Upper lobe of left lung (tissue), 6 donors: ENCODE measurements at places on chromosomes 11 and 22. TPM values are rescaled to one million over a fixed set of nuclear protein-coding genes. Genes with fewer than 3 reads are reported as not detected.
A peak's percentile ranks its signal among the peaks of the same experiment; 100 is the strongest.

DNA sequence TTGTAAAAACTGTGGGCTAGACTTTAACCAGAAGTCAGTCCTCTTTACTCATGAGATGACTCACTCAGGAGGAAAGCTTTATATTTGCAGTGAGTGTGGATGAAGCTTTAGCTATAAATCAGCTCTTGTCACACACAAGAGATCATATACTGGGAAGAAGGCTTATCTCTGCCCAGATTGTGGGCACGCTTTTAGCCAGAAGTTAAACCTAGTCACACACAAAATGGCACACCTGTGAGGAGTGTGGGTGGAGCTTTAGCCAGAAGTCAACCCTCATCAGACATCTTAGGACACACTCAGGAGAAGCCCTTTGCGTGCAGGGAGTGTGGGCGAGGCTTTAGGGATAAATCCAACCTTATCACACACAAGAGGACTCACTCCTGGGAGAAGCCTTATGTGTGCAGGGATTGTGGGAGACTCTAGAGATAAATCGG lies 706.9 kb upstream of the LUZP2 start:
- DNase-seq, result no peak

DNA sequence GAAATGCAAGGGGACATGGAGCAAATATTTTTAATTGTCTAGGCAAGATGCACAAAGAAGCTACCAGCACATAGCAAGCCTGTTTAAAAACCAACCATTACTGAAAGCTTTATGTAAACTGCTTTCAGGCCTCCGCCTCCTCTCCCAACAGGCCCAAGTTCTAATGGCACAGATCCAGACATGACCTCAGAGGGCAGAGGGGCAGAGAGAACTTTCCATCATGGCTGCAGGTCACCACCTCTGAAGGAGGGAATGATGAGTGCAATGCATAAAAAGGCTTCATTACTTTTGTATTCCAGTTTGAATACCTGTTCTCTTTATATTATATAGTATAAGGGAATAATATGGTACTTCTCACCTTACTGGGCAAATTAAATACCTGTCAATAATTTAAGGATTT lies 15.2 kb downstream of the DDX17 start:
- no peak for DNase-seq

GRCh38 chr11:74524501-74524900 lies 31.0 kb upstream of the LIPT2 start:
- no peak for DNase-seq

DNA sequence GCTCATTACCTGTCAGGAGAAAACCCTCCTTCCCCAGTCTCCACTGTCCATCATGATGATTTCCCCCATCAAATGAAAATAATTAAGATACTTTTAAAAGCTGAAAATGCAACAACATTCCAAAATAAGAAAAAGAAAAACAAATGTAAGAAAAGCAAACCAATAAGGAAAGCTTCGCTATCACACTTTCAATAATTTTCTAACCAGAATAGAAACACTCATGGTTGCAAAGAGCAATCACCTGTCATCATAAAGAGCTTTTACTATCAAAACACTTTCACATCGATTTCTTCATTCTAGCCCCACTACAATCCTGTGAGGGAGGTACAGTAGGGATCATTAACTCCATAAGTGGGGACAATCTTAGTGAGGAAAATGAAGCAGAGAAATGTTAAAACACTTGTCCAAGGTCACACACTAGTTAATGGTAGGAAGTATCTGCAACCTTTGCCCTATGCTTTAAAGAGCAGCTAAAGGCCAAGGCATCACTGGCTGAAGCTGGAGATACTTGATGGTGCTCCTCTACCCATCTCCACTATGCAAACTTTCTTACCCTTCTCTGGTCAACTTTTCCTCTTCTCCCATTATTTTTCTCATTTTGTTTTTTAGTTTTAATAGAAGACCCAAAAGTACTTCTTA lies 2.6 kb downstream of the RBM4B start:
- no peak for DNase-seq

DNA sequence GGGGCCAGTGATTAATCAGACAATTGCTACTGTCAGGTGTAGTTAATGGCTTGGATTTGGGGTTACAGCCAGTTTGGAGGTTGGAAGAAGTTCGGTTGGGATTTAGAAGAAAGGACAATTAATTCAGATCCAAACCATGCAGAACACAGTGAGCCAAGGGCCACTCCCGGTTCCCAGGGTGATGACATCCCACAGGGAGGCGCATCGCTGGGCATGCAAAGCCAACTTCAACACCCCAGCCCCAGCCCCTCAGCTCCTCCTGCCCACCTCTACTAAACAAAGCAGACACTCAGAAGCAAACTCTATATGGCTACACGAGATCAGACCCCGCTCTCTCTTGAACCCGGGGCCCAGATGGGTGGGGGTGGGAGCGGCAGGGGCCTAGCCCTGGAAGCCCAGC lies 10.2 kb downstream of the MB start:
- no peak for DNase-seq

DNA sequence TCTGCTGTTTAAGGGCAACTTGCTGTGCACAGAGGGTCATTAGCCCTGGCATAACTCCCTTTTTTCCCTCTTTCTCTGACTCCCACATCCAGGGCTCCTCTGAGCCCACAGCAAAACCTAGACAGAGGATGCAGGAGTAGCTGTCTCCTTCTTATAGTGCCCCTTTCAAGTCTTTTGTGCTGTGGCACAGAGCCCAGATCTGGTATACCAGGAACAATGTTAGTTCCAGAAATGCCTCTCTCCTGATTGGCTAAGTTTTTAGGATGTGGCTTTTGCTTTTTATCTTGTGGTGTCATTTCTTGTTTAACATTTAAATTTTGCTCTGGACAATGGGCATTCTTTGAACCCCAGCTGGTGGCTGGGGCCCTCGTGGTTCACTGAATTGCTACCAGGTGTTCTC lies 25.6 kb upstream of the RRM1 start:
- no peak for DNase-seq

SPA17 gene
- 5.4 TPM for total RNA-seq

DNA sequence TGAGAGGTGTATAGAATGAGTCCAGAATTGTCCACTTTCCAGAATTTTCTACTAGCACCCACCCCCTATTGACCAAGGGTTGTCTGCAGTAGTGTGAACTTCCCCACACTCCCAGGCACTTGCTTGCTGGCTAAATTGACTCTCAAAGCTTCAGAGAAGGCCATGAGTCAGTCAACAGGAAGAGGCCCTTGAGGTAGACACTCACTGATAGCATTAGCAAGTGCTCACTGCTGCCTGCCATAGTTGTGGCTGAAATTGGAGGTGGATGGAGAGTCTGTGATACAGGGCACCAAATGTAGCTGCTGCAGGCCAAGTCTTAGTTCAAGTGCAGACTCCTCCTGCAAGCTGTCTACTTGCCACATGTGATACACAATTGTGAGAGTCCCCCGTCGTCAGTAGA lies 156.8 kb downstream of the SPON1 start:
- DNase-seq, result peak; percentile 37

DNA sequence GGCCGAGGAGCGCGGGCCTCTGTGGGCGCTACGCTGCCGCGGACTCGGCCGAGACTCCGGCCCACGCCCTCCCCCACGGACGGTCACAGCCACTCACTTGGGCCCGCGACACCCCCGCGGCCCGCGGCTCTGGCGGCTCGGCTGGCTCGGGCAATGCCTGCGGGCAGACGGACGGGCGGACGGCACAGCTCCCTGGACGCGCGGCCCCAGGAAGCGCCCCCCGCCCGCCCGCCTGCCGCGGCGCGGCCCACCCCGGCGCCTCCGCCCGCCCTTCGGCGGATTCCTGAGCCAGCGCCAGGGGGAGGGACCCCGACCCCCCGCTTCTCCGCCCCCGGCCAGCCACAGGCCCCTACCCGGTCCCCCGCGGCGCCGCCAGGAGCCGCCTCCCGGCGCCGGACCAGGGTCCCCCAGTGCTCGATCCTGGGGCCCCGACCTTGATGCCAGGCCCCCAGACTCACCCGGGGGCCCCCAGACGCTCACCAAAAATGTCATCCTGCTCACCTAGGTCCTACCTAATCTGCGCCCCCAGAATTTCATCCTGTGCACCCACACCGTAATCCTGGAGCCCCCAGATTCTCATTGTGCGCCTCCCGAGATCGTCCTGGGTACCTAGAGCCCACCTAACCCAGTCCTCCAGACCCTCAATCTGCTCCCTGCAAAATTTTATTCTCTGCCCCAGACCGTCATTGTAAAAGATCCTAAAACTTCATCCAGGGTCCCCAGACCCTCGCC lies at the start of gene EFEMP2:
Gene EFEMP2 (minus strand): TSS at position 215 of the 732 bp plus-strand sequence. CDS start 446 bp downstream, outside the sequence.
- DNase-seq, result peak; percentile 91

- no peak for DNase-seq
These were observed 14.8 kb downstream of the EXT2 start for GRCh38 chr11:44110231-44110679.

DNA sequence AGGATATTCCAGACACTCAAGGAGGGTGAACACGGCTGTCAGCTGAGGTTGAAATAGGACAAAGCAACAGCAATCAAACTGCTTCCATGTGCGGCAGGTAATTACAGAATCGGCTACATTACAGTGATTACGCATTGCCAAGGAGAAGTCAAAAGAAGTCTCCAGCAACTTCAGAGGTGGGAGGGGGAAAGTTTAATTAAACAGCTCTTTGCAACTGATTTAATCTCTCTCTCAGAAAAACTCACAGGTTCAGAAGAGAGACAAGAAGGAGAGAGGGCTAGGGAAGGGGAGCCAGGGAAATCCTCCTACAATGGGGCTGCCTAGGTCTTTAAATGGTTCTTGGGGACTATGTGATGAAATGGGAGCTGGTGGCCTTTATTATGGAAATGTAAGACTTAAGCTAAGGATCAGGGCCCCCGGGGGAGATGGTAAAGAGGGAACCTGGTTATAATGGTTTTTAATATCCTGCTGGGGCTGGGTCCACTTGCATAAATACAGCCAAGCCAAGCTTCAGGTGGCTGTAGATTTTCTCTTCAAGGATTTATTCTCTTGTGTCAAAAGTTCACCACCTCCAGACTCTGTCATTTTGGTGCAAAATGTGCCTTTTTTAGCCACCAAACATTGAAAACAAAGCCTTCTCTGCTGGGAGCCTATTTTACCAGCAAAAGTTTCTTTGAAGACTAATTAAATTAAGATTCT lies 354.7 kb upstream of the NARS2 start:
- DNase-seq, result no peak

DNA sequence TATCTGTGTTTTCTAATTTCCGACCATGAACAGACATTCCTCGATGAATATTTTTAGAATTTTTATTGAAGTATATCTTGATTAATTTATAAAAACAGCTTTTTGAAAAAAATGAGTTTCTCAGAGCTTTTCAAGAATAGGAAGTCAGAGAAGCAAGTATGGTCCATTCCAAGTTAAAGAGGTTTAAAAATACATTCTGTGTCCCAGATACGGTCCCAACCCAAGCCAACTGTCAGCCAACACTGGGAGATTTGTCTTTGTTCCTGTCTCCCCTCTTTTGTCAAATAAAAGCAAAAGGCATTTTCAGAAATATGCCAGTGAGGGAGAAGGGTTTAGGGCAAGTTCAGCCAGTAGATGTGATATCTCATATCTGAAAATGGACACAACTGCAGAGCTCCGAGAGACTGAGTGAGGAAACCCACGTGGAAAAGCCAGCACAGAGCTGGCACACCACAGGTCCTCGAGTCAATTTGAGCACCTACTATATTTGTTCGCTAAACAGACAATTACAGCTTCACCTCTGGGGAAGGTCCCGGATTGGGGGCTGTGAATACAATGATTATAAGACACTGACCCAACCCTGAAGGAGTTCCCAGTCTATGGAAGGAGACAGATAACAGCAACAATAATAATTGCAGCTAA lies 59.8 kb downstream of the C11orf91 start:
- DNase-seq, result no peak

GRCh38 chr11:64753019-64753379 lies 6.8 kb downstream of the PYGM start:
- no peak for DNase-seq

MMP8 gene
- 2.7 TPM for total RNA-seq

DAGLA gene
- total RNA-seq, result 11.0 TPM

DNA sequence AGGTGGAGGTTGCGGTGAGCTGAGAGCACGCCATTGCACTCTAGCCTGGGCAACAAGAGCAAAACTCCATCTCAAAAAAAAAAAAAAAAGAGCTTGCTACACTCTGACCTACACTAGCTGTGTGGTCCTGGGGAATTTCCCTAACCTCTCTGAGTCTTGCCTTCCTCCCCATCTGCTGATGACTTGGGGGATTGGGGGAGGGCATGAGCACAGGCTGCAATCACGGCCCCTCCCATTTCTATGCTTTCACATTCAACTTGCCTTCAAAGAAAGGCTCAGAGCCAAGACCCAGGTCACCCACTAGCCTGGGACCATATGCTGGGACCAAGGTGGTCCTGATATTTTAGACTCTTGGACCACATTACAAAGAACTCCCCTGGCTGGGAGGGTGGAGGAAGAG lies 39.8 kb upstream of the TEF start:
- DNase-seq, result no peak

DNA sequence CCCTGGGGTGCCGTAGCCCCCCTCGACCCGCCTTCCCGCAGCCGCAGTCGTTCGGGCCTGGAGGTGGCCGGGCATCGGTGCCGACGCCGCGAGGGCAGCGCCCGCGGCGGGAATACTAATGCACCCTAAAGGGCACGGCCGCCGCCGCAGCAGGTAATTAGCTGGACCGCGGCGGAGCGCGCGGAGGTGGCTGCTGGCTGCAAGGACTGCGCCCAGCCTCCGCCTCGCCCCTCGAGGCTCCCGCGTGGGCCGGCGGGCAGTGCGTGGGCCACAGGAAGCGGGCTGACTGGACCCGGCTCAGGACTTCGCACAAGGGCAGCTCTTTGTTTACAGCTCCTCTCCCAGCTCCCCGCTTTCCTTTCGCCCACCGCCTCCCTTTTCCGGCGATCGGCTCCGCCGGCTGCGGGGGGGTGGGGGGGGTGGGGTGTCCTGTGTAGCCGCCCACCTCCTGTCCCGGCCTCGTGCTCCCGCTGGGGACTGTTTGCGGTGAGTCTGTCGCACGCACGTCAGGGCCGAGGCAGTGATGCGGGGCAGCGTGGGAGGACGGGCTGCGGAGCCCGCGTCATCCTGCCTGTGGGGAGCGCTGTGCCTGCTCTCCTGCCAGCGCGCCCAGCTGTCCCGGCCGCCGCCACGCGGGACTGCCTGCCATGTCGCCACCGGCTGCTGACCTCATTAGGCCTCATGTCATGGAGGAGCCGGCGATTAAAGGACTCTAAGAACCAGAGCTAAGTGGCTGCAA lies 53.2 kb downstream of the GRIK4 start:
- DNase-seq, result peak; percentile 89

DNA sequence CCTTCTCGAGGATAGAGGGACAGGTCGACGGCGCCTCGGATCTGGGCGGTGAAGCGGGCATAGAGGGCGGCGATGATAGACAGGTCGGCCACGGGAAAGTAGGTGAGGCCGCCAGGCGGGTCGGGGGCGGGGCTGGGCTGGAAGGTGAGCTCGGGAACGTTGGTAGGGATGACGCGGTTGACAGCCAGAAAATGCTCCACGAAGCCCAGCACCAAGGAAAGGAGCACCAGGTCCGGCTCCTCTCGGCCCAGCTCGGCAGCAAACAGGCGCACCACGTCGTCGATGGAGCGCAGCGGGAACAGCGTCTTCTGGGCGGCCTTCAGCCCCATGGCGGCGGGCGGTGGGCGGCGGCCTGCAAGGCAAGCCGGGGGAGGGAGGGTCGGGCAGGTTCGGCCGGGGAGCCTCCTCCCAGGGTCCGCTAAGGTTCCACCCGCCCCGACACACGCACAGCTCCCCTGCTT lies 540 bp downstream of the MEN1 start:
- DNase-seq, result peak; percentile 88
